ENCODE measurements at places on chromosomes 2 and 18.

DNA sequence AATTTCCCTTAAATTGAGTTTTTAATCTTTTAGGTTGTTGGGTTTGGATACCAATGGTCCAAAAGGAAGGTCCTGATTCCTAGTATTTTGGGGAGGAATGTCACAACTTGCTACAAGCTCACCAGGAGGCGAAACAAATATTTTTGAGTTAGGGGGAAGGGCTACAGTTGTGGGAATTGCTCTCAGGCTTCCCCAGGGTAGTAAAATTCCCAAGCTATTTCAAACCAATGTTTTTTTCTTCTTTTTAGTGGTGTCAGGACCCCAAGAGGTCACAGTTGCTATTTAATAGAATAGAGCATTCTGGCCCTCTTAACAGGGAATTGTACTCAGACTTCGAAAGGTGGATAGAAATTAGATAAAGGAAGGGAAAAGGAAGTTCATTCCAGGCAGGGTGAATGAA is 68.5 kb upstream of the ST3GAL5 start:
- no peak for DNase-seq

- DNase-seq = no peak
Measured at GRCh38 chr2:76268484-76268883, 557.8 kb upstream of the GCFC2 start.

GRCh38 chr2:98153481-98153880 is 66.5 kb downstream of the VWA3B start:
- DNase-seq = no peak

- no peak for DNase-seq
Measured at GRCh38 chr2:218260166-218260565, 649 bp upstream of the GPBAR1 start.

GRCh38 chr18:10858477-10858876 is 290.9 kb downstream of the PIEZO2 start:
- no peak for DNase-seq

DNA sequence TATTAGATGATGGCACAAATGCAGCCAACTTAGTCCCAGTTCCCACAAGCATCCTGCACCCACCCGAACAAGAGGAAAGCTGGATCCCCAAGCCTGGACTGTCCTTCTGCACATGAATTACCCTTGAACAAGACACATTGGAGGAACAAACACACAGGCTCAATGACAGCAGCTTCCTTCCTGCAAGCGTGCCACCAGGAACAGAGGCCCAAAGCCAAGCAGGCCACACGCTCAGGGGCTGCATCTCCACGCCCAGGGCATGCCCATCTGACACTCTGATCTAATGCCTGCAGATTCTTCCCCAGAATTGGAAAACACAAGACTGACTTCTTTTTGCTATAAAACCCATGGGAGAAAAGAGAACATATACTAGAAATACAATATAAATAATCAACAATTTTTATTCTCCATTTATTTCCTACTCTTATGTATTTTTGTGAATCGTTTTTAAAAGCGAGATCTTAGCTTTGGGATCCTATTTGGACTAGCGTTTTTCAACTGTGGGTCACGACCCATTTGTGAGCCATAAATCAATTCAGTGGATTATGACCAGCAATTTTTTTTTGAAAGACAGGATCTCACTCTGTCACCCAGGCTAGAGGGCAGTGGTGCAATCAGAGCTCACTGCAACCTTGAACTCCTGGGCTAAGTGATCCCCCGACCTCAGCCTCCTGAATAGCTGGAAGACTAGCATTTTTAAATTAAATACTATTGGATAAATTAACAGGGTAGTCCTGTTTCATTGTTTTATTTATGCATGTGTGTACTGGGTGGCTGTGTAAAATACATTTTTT is 34.4 kb downstream of the PSTPIP2 start:
- no peak for DNase-seq

GRCh38 chr2:122704109-122704563 is 948.7 kb downstream of the TSN start:
- DNase-seq = peak; percentile 22

DNA sequence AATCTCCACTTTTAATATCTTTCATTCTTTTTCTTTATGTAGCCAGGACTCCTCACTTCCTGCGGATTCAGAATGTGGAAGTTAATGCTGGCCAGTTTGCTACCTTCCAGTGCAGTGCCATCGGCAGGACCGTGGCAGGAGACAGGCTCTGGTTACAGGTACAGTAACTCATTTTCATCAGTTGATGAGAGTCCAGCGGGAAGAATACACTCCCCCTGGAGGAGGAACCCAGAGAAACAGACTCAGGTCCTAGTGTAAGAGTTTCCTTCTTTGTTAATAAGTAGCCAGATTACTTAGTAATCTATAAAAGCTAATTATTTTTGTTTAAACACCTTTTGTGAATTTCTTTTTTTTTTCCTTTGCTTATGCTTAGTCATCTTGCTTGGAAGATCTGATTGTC is 359.4 kb downstream of the PTPRM start:
- no peak for DNase-seq

DNA sequence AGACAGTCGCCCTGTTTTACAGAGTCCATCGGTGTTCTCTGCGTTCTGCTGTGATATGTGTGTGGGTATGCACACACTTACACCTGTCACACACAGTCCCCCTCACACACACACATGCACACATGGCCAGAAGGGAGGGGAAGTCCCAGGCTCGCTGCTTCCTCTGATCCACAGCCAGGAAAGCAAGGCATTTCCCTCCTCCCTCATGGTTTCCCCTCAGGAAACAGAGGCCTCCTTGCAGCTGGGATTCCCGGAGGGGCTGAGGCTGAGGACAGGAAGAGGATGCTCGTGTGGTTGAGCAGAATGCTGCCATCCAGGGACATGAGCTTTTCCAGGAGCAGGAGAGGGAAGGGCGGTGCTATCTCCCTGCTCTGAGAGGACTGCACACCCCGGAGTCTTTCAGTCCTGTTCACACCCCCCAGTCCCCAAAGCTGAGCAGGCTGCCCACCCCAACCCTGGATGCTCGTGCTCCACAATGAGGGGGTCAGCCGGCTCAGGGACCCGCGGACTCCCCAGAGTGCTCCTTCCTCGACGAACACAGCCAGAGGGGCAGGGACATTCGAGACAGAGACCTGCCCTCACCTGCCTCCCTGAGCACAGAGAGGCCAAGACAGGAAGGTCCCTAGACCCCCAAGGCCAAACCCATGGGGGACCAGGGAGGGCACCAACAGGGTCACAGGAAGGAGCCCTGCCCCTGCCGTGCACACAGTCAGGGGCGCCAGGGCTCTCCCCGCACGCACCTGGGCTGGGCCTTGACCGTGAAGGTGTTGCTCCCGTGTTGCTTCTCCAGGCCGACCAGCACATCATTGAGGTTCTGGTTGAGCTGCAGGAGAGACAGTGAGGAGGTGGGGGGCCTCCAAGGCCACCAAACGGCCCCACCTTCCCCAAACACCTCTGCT is 45.3 kb downstream of the BIN1 start:
- DNase-seq = peak; percentile 30

DNA sequence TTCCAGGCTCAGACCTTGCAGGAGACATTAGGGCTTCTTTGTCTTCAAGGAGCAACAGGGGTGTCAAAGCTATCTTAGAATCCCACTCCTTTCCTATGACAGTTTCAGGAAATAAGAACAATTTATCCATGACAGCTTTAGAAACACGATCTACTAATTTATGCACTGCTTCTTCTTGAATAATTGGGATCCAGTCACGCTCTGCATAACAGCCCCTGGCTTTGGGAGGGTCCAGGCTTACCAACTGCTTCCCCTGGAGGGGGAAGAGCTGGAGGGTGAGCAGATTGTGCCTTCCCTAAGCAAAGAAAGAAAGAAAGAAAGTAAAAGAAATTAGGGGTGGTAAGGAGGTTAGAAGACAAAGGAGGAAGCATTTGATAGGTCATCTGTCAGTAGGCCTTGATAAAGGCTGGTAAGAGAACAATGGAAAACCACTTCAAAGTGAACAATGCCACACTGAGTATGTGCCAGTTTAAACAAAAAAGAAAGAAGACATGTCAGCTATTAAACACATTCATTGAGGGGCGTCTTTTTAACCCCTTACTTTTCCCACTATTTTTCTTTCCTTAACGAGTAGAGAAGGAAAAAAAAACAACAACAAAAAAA is 327.6 kb downstream of the DCC start:
- DNase-seq = no peak

All from suppressor macrophage (primary cell).